Activated CD4-positive, alpha-beta T cell treated with anti-CD3 and anti-CD28 coated beads for 1 hour (primary cell): ENCODE measurements at places on chromosomes 4 and X.

- no peak for DNase-seq
Measured at GRCh38 chr4:155929833-155930232, 23.8 kb downstream of the CTSO start.

DNA sequence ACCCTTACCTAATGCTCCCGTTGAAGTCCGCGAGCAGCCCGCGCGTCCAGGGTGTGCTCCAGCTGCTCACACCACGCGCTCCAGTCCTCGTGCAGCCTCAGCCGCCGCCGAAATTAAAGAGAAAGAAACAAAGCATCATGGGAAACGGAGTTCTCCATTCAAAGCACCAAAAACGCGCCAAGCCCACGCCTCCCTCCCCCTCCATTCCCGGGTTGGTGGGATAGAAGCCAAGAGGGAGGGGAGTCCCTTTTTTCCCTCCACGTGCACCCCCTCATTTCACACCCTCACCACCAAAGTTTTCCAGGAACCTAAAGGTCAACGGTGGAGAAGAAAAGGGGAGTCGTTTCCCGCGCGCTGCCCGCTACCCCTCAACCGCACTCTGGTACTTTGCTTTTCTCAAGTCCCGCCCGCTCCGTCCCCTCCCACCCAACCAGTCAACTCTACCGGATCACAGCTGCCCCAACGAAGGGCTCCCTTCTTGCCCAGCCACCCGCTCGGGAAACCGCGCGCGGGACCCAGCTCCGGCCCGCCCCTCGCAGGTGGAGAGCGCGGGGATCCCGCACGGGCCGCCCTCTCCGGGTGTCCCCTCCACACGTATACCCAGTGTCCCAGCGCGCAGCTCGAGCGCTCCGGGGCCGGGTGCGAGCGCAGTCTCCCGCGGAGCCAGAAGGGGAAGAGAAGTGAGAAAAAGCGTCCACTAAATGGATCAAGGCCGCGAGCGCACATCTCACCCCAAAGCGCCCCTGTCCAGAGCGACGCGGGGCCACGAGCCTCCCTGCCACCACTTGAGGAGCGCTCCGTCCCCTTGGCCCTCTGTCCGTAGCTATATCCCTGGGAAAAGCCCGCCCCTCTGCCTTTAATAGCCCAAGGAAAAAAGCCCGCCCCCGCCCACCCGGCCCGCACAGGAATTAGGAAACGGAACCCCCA, 65.1 kb upstream of the CCDC160 start:
- DNase-seq: peak; percentile 8

DNA sequence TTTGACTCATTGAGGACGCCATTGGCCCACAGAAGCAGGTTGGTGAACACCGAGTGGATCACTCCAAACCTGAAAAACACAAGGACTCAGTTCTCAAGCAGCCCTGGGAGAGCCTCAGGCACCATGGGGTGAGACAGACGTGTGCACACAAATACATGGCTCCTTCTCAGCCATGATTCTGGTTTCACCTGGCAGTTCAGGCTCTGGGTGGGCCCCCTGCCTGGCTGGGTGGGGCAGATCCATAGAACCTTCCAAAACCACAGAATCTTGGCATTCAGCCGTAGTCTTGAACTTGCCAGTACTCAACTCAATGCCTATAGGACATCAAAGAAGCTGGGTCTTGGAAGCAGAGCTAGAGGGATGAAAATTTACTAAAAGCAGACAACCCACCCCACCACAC, 24.2 kb downstream of the OTOP1 start:
- no peak for DNase-seq

DNA sequence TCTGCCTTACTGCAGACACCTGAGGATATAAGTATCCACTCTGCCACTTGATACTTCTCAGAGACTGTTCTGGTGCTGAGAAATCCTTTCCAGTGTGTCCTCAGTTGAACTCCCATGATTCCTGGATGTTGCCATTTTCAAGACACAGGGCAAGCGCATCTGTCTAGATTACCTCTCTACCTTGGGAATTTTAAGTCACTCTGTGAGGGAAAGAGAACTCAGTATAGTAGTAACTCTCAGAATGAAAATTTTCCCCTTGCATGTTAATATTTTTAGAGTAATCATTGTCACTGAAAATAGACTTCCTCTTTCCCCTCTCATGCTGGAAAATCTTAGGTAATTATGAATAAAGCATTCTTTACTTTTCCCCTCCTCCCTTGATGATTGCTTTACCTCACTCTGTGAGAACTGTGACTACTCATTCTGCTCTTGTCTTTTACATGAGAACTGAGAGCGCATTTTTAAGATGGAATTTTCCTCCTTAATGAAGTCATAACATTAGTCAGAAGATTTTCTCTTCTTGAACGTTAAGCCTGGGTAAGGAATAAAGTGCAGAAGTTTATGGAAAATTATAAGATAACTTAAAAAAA, 45.0 kb downstream of the TET2 start:
- DNase-seq: no peak

DNA sequence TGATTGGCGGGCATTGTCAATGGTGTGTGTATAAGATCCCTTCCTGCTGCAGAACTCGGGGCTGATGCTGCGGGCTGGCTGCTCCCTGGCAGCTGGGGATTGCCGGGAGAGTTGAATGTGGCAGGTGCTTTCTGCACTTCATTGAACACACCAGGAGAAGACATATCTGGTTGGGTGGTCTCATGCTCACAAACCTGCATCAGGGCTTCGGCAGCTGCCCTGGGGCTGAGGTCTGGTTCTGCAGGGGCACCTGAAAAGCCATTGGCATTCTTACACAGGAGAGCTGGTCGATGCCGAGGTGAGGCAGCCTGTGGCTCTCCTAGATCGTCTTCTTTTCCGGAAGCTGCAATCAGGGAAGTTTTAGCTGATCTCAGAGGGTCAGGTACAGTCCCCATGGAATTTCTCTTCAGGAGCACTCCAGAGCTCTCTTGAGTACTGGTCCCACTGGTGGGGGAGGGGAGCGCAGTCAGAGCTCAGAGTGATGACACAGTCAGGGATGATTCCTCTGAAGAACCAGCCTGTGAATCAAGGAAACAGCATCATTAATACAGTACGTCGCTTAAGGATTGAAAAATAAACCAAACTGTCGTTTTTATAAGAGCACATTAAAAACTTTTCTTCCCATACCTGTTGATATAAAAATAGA, 57.8 kb downstream of the GPRIN3 start:
- DNase-seq: no peak

GRCh38 chrX:71181558-71181909, 36.9 kb downstream of the NLGN3 start:
- peak; percentile 8 for DNase-seq

- no peak for DNase-seq
Measured at GRCh38 chr4:158121161-158121579, 51.7 kb downstream of the GASK1B start.

DNA sequence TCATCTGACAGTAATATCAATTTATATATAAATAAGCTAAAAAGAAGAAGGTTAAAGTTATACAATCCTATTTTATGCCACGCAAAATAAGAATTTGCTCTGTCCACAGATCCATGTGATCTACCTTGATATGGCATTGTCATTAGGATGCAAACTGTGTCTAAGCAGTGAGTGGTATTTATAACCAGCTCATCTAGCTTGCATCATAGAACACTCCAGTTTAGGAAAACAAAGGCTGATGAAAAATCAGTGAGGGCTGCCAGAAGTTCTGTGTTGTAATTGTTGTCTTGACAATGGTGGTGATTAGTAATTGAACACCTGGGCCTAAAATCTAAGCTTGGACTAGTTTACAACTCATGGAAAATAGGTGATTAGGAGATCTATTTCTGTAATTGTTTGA, 111.0 kb downstream of the CPE start:
- no peak for DNase-seq

- DNase-seq: no peak
Measured at GRCh38 chr4:68361146-68361589, 11.3 kb upstream of the YTHDC1 start.

GRCh38 chr4:3715855-3716630, 50.1 kb upstream of the ADRA2C start:
- no peak for DNase-seq

GRCh38 chr4:177128306-177128705, 181.4 kb upstream of the NEIL3 start:
- no peak for DNase-seq

GRCh38 chrX:154022108-154022507, 2.4 kb upstream of the IRAK1 start:
- DNase-seq: no peak
